Activated T-helper 1 cell treated with Interleukin-2 at 50 U/mL for 16 hours (primary cell): ENCODE measurements at places on chromosomes 1 and 21.

- DNase-seq = no peak
Measured at GRCh38 chr1:64084451-64084850, 119.0 kb upstream of the UBE2U start.

- DNase-seq = no peak
Measured at GRCh38 chr21:25638660-25639550, at the start of gene JAM2. JAM2 (plus strand) TSS chr21:25639258; CDS start chr21:25639822, 564 bp downstream.

GRCh38 chr1:215243345-215244054 is 161.0 kb downstream of the KCNK2 start:
- DNase-seq = no peak

DNA sequence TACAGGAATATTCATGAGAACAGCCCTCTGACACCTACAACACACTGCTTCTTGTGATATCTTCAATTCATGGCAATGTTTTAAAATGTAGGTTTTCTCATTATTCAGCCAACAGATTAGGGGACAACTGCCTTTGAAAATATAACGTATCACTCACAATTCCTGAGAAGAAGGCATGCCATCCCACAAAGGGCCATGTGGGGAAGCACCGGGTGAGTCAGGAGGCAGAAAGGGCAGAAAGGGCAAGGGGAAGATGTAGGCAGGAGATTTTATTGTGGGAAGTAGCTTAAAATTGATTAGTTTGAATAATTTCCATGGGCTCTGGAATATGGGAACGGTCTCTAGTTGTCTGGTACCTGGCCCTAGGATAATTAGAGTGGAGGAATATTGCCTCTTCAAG is 165.7 kb downstream of the HHIPL2 start:
- DNase-seq = no peak

GRCh38 chr21:15445327-15445726 is 284.5 kb upstream of the USP25 start:
- no peak for DNase-seq

- DNase-seq = no peak
Measured at GRCh38 chr1:160130486-160130885, 14.9 kb downstream of the ATP1A2 start.

- no peak for DNase-seq
Measured at GRCh38 chr1:5729636-5730145, 262.5 kb downstream of the NPHP4 start.

GRCh38 chr1:39639305-39640130 is at the start of gene HEYL:
HEYL (minus strand) TSS chr1:39639643; CDS start chr1:39639625, 18 bp downstream.
- peak; percentile 40 for DNase-seq
